Large intestine (tissue), 12 donors: ENCODE measurements at places on chromosomes 7 and 10. TPM values are rescaled to one million over a fixed set of nuclear protein-coding genes. Genes with fewer than 3 reads are reported as not detected.
A peak's percentile ranks its signal among the peaks of the same experiment; 100 is the strongest.

The ASB10 gene
- polyA plus RNA-seq: not detected

The OSBPL3 gene
- polyA plus RNA-seq: 32.4 TPM

The OR2A7 gene
- polyA plus RNA-seq: 16.7 TPM

GRCh38 chr7:155670521-155670920 is 26.1 kb downstream of the RBM33 start:
- H3K27ac ChIP-seq: no peak overlapping the region
- H3K27me3 ChIP-seq: no peaks in the 10 kb centered on the region
- H3K4me1 ChIP-seq: no peaks in the 10 kb centered on the region
- no peak overlapping the region for H3K4me3 ChIP-seq
- H3K36me3 ChIP-seq: peaks cover 26% of the 10 kb centered on the region

- H3K36me3 ChIP-seq: no peaks in the 10 kb centered on the region
- peak; percentile 66 for DNase-seq
- H3K4me3 ChIP-seq: no peak overlapping the region
- no peak overlapping the region for H3K27ac ChIP-seq
- H3K4me1 ChIP-seq: no peaks in the 10 kb centered on the region
These were observed 495.1 kb downstream of the AUTS2 start for GRCh38 chr7:70093205-70093904.

GRCh38 chr10:119352042-119352441 is 144.7 kb downstream of the GRK5 start:
- H3K27ac ChIP-seq: no peak overlapping the region
- H3K4me3 ChIP-seq: no peak overlapping the region
- DNase-seq: no peak
- H3K4me1 ChIP-seq: peaks cover 6% of the 10 kb centered on the region
- H3K27me3 ChIP-seq: no peaks in the 10 kb centered on the region
- H3K36me3 ChIP-seq: peaks cover 13% of the 10 kb centered on the region

- H3K27me3 ChIP-seq: no peaks in the 10 kb centered on the region
- H3K27ac ChIP-seq: no peak overlapping the region
- no peak for DNase-seq
- no peaks in the 10 kb centered on the region for H3K36me3 ChIP-seq
- no peaks in the 10 kb centered on the region for H3K4me1 ChIP-seq
These were observed 119.0 kb downstream of the RTKN2 start for GRCh38 chr10:62149621-62150020.

GRCh38 chr10:122296363-122297120 is 25.4 kb downstream of the BTBD16 start:
- H3K4me3 ChIP-seq: no peak overlapping the region
- no peak for DNase-seq
- H3K27ac ChIP-seq: no peak overlapping the region
- H3K4me1 ChIP-seq: peaks cover 4% of the 10 kb centered on the region
- no peaks in the 10 kb centered on the region for H3K36me3 ChIP-seq
- H3K27me3 ChIP-seq: no peaks in the 10 kb centered on the region

DNA sequence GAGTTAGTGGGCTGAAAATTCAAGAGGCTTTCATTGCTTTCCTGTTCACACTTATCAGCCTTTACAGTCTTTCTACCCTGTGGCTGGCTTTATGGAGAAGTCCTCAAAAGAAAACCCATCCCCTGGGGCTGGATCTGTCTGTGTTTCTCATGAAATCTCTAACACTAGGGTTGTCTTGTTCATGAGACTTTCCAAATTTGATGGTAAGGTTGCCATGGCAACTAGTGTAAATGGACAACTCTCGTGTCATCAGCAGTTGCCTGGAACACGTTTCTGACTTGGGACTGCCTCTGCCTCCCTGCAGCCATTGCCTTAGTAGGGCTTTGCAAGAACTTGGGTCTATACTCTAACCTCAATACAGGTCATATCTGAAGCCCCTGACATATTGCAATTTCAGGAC is 35.8 kb upstream of the PLPP4 start:
- H3K36me3 ChIP-seq: no peaks in the 10 kb centered on the region
- no peak for DNase-seq
- H3K27ac ChIP-seq: no peak overlapping the region

GRCh38 chr7:144792050-144792449 is 43.8 kb downstream of the TPK1 start:
- no peaks in the 10 kb centered on the region for H3K27me3 ChIP-seq
- H3K27ac ChIP-seq: no peak overlapping the region
- no peaks in the 10 kb centered on the region for H3K36me3 ChIP-seq
- H3K4me1 ChIP-seq: no peaks in the 10 kb centered on the region
- no peak overlapping the region for H3K4me3 ChIP-seq
- no peak for DNase-seq

DNA sequence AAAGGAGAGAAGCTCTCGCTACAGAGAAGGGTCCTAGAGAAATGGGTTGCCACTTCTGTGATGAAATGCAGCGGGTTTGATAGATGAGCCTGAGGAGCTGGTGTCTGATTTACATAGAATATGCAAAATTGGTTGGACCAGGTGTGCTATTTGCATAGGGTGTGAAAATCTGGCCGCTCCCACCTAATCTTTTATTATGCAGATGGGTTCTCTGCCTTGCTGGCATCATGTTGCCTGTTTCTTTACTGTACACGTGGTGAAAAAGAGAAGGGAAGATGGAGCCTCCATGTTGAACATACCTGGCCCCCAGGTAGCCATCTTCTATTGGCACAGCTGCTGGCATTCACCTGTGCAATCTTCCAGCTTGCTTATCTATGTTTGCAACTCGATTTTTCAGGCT is 212.2 kb downstream of the ANKRD7 start:
- no peak overlapping the region for H3K27ac ChIP-seq
- H3K27me3 ChIP-seq: no peaks in the 10 kb centered on the region
- no peak overlapping the region for H3K4me3 ChIP-seq
- H3K36me3 ChIP-seq: no peaks in the 10 kb centered on the region
- DNase-seq: no peak
- no peaks in the 10 kb centered on the region for H3K4me1 ChIP-seq
